Activated CD4-positive, alpha-beta T cell treated with anti-CD3 and anti-CD28 coated beads for 36 hours (primary cell): ENCODE measurements at places on chromosomes 6 and 20. TPM values are rescaled to one million over a fixed set of nuclear protein-coding genes. Genes with fewer than 3 reads are reported as not detected.

The TXLNB gene
- total RNA-seq, result 0.26 TPM

The IFT52 gene
- 14.1 TPM for total RNA-seq

The TENT5A gene
- 0.51 TPM for total RNA-seq

The GPR6 gene
- total RNA-seq, result not detected

The MBOAT1 gene
- total RNA-seq, result 16.1 TPM

The WFDC2 gene
- 0.66 TPM for total RNA-seq

The REM1 gene
- total RNA-seq, result not detected

The CHMP4B gene
- 86.0 TPM for total RNA-seq
